ENCODE measurements at places on chromosomes 7 and 10. TPM values are rescaled to one million over a fixed set of nuclear protein-coding genes. Genes with fewer than 3 reads are reported as not detected.

The SPDYE8 gene
- not detected for total RNA-seq

The CALML3 gene
- total RNA-seq = not detected

The PRKG1 gene
- total RNA-seq = 45.6 TPM

The USP6NL gene
- total RNA-seq = 8.3 TPM

The ARHGEF35 gene
- total RNA-seq = 1.1 TPM

The HABP2 gene
- not detected for total RNA-seq

The AGMO gene
- not detected for total RNA-seq

The SMNDC1 gene
- total RNA-seq = 8.9 TPM

The ANLN gene
- 9.1 TPM for total RNA-seq

The KCNMA1 gene
- total RNA-seq = 40.1 TPM

The EPO gene
- total RNA-seq = not detected

The SYT15B gene
- total RNA-seq = not detected

The STX1A gene
- total RNA-seq = 3.6 TPM

The C10orf62 gene
- total RNA-seq = not detected

The OR6V1 gene
- total RNA-seq = not detected

The PTF1A gene
- not detected for total RNA-seq

The COL13A1 gene
- total RNA-seq = 6.0 TPM

The ADARB2 gene
- total RNA-seq = not detected

The STEAP1B gene
- total RNA-seq = 38.6 TPM

The TDRD1 gene
- total RNA-seq = 0.45 TPM

The UPK3B gene
- total RNA-seq = 0.18 TPM

The ABLIM1 gene
- 36.1 TPM for total RNA-seq

The GPR85 gene
- 2.4 TPM for total RNA-seq

The KLF6 gene
- total RNA-seq = 47.8 TPM

The PHKG1 gene
- 3.4 TPM for total RNA-seq

The HOGA1 gene
- 0.08 TPM for total RNA-seq

The C10orf90 gene
- total RNA-seq = 1.1 TPM

The CHCHD3 gene
- total RNA-seq = 99.7 TPM

The GIMAP6 gene
- total RNA-seq = 0.18 TPM

The CREB5 gene
- total RNA-seq = 0.25 TPM

The GDF2 gene
- not detected for total RNA-seq

The PDLIM1 gene
- total RNA-seq = 30.0 TPM

The C10orf67 gene
- not detected for total RNA-seq

The UCN3 gene
- not detected for total RNA-seq

The LRRN3 gene
- 2.7 TPM for total RNA-seq

The FAM25C gene
- not detected for total RNA-seq

The HOXA9 gene
- total RNA-seq = not detected

The EIF5AL1 gene
- 1.5 TPM for total RNA-seq

The TES gene
- total RNA-seq = 61.3 TPM

The EGR2 gene
- 0.90 TPM for total RNA-seq

The PNLIPRP2 gene
- not detected for total RNA-seq
